Activated T-helper 1 cell treated with Interleukin-2 at 50 U/mL for 16 hours (primary cell): ENCODE measurements at places on chromosomes 3 and 15.

DNA sequence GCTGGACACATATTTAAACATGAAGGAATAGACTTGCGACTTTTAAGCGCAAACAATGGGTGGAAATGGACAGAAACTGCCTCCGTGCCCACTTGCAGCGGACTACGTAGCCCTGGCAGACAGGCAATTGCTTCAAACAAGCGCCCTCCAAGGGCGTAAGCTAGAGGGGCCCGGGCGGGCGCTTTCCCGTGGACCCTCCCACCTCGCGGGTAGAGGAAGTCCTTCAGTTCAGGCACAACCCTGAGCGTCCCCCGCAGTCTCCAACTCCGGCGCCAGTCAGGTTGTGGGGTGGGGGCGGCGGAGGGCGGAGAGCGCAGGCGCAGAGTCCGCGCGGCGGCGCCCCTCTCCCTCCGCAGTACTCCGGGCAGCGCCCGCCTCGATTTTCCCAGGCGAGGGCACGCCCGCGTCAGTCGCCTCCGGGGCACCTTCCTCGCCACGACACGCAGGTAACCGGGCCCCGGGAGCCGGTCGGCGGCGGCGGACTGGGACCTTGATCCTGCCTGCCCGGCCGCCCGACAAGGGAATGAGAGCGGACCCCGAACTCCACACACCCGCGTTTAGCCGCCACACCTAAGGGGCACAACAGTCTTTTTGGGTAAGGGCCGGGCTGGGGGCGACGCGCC, at the start of gene SLC35G2:
Gene SLC35G2 (plus strand): TSS at position 358 of the 623 bp plus-strand sequence. CDS start 35,335 bp downstream, outside the sequence.
- DNase-seq, result no peak

DNA sequence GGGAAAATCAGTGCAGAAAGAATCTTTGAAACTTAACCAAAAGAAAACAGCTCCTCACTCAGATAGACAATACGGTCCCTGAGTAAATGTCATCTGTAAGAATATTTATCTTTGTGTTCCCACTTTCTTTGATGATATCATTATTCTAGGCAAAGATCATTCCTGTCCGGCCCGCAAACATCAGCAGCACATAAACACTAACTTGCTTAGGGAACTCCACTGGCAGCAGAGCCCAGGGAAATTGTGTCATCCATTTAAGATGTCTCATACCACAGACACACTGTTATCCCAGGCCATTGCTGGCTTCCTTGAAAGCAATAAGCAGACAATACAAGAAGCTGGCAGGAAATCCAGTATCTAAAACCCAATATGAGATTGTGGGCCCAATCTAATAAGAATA, 20.1 kb upstream of the CD96 start:
- no peak for DNase-seq

- DNase-seq, result no peak
These were observed 5.0 kb downstream of the TWF2 start for GRCh38 chr3:52233968-52234367.

DNA sequence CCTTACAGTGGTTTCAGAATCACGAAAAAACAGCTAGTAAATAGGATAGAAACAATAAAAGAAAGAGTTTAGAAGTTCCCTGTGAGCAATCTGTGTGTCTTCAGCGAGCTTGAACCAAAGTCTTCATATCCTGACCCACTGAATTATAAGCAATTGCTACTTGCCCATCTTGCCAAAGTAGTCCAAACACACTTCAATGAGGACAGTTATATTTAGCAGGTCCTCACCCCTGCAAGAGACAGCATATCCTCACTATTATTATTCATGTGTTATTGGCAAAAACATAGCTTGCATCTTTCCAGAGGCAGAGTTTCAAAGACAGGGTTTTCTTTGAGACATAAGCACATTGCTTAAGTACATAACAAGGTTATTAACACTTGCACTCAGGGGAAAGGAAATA, 77.8 kb downstream of the FEZF2 start:
- no peak for DNase-seq

- DNase-seq, result no peak
These were observed 17.9 kb upstream of the ADIPOQ start for GRCh38 chr3:186824430-186825139.

DNA sequence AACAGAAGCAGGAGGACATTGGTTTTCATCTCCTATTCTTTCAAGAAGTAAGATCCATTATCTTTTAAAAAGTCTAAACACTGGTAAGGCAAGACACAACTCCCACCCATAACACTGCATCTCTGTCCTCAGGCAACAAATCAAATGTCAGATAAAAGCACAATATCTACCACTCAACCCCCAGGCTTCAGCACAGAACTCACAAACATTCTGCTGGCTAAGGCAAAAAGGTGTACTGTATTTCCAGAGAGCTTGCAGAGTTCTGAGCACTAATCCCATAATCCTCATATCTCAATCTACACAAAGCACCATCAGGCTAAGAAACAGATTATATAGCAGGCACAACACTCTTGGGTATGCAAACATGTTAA, 20.9 kb downstream of the RAF1 start:
- DNase-seq, result no peak

DNA sequence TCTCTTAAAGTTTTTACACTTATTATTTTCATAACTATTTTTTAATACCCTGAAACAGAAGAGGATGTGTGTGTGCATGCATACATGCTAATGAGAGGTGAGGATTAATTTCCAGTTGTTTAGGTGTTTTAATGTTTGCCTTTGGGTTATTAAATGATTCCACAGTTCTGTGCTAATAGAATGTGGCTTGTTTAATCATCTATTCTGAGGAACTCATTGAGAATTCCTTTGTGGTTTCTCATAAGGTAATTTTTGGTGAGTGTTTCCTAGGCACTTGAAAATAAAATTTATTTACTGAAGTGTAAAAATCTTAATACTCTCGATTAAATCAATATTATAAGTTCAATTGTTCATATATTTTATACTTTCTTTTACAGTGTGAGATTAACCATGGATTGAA, 38.0 kb downstream of the STAC start:
- no peak for DNase-seq

DNA sequence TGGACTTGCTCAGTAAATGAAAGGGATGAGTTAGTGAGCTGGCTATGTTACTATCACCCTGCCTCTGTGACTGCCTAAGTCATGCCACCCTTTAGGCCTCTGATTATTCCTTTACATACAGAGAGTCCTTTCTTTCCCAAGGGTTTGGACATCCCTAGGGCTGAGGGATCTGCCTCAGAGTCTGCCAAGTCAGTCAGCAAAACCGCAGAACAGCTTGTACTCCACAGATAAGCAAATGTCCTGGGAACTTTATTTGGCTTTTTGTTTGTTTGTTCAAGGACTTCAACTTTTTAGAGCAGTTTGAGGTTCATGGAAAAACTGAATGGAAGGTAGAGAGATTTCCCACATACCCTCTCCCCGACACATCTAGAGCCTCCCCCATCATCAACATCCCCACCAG, 82.6 kb upstream of the TRIM42 start:
- DNase-seq, result no peak

GRCh38 chr3:159417761-159418160, 570.9 kb upstream of the IL12A start:
- DNase-seq, result no peak

DNA sequence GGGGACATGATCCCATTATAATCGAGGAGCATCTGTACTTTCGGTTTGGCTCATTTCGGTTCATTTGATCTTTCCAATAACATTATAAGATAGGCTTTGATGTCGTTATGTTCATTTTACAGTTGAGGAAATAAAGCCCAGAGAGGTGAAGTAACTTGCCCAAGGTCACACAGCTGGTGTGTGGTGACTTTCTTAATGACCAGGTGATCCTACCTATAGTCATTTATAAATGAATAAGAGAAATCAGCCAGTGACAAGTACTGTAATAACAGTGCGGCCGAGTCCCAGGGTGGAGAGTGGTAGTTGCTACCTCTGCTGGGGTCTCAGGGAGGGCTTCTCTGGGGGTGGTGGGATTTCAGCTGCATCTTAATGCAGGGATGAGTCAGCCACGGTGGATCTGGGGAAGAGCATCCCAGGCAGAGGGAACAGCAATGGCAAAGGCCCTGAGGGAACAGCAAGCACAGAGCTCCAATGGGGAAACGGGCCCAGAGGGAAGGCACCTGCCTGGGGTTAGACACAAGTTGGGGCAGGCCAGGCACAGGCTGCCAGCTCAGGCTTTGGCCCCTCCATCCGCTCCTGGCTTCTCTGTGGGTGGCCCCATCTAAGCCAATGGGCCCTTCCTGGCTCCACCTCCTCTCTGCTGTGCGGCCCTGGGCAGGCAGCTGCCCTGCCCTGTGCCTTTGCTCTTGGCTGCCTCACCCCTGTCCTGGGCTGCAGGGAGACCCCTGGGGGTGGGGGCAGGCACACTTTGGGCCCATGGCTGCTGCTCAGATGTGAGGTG, 1.1 kb upstream of the FBLN2 start:
- no peak for DNase-seq

DNA sequence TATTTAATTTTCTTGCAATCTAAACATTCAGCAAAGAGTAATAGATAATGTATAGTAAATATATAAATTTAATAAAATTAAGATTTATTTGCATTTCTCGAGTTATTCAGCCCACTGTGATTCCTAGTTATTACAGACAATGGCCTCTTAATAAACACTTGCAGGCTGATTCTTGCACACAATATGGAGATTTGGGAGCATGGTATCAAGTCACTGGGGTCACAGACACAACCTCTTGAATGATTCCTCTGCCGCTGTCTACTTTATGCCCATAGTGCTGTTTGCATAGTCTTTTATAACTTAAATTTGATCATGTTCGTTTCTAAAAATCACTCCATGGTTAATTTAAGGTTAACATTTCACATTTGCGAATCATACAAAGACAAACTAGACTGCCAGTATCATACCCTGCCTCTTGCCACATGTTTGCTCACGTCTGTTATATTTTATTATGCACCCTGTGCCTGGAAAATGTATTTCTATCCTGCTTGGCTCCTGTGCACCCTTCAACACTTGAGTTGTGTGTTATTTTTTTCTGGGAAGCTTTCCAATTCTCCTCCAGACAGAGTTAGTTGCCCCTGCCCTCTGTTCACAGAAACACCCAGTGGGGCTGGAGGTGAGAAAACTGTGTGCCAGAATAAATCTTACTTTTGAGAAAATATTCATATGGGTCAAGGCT, 206.3 kb upstream of the ROBO1 start:
- no peak for DNase-seq

DNA sequence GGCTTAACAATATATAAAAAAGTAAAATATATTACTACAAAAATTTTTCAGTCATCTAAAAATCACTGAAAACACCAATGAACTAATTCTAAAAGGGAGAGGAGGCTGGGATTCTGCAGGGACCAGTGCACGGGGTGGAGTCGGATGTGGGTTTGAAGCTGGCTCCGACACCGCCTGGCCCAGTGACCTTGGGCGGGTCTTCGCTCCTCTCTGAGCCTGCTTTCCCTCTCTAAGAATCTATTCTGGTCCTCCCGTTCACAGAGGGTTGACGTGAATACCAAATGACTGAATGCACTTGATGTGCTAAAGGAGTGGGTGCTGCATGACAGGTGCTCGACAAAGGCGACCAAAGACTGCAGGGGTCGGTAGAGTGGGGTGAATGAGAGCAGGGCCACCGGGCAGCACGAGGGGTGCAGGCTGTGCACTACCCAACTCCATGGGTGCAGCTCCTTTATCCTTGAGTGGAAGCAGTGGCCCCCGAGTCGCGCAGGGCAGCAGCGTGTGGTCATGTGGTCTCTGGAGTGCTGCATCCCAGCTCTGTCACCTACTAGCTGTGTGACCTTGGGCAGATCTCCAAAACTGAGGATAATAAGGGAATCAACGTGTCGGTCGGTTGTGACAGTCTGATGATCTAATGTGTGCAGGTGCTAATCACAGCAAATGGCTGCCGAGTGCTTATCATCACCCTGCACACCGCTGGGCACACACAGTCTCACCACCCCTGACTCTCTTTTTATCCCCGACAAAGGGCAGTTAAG, 8.6 kb upstream of the IQSEC1 start:
- DNase-seq, result no peak

- DNase-seq, result no peak
These were observed 35.1 kb downstream of the PDCD6IP start for GRCh38 chr3:33833408-33834095.

DNA sequence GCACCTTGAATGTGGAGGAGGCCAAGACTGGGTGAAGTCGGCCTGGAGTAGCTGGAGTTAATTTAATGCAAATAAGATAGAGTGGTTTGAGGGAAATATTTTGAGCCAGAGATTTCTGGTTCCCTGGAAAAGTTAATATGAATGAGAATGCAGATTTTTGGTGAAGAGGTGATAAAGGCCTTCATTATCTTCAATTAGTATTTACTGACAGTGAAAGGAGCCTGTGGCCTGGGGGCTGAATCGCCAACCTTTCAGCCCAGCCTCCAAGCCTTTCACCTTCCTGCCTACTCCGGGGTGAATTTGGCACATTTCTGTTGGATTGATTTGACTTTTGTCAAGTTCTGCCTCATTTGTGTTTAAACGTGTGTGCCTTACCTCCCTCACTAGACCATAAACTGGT, 147.8 kb downstream of the SOX2 start:
- no peak for DNase-seq

DNA sequence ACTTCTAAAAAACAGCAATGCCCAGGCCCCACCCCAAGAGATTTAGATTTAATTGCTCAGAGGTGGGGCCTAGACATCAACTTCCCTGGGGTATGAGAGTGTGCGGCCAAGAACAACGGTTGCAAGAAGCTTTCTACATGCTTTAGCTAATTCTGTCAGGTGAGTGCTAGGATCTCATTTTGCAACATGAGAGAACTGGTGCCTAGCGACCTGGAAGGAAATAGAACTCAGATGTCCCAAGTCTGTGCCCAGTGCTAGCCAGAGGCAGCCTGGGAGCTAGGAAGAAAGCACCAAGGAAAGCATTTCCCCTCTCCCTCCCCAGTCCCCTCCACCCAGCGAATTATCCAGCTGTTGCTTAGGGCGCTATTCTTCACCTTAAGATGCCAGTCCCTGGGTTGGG, 22.9 kb upstream of the HRH1 start:
- no peak for DNase-seq

DNA sequence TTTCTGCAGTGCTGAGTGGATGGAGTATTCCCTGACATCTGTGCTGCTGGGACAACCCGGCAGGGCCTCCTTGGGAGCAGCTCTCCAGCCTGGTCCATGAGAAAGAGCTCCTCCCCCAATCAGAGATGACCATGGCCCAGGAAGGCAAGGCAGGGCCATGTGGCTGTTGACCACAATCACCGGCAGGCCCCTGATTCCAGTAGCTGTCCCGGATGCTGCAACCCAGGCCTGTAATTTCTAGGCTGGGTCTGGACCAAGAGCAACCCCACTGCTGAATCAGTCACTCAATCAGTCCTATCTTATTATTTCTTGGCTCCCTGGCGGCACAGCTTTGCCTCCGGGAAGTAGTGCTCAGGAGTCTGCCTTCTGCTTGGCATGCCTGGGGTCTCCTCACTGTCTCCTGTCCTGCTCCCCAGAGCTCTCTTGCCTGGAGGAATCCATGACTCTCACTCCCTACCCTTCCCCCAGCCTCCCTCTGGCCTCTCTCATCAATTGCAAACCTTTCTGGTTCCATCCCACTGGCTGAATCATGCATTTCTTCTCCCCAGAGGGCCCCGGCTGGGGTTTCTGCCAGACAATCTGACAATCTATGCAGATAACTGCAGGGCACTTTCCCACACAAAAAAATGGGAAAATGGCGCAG, 32.6 kb upstream of the ITGA11 start:
- DNase-seq, result no peak

DNA sequence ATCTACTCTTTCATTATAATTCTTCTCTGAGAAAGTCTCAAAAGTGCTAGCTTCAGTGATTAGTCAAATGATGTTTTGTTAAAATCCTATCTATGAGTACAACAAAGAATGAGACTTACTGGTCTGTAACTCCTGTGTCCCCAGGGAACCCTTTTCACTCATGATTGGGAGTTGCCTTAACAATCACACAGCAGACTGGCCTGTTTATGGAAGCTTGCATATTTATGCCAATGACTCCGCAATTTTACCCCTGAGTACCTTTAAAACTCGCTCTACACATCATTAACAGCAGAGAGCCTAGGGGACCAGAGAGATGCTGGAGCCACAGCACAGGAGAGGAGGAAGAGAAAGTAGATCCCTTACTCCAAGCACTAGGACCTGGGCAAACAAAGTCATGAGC, 628.1 kb downstream of the IGSF11 start:
- no peak for DNase-seq
